NCI-H1417 treated with DMSO at 0.1 percent for 48 hours (cell line): ENCODE measurements at places on chromosomes 1 and 21.
A peak's percentile ranks its signal among the peaks of the same experiment; 100 is the strongest.

DNA sequence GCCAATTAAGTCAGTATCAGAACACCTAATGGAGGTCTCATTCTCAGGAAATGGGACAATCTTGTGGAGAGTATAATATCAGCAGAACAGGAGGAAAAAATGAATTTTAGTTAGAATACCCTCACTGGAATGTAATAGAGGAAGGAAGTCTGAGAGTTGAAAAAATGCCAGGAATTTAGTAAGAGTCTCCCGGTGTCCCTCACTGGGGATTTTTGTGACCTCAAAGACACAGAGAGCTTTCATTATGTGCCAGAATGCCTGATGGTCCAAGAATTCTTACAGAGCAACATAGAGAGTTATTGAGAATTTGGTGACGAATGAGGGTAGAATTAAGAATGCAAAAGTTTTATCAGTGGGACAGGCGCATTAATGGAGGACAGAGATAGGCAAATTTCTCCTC, 443.5 kb upstream of the B3GALT2 start:
- DNase-seq, result no peak

GRCh38 chr1:78318011-78318410, 172.8 kb upstream of the PTGFR start:
- no peak for DNase-seq

GRCh38 chr1:233490488-233490887, 123.4 kb upstream of the KCNK1 start:
- DNase-seq, result no peak

DNA sequence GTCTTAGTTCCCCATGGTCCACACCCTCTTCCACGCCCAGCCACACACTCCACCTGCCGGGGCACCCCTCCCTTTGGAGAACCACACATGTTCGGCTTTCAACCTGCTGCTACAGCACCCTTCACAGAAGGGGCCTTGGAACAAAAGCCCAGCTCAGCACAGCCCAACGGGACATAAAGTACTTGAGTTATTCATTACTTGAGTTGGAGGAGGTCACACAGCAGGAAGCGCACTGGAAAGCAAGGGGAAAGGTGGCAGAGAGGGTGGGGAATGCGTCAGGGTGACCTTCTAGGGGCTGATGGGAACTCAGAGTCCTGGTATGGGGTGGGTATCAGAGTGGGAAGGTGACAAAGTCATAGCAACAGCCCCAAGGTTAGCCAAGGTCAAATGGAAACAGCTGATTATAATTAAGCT, 3.0 kb upstream of the ATP1B1 start:
- no peak for DNase-seq

DNA sequence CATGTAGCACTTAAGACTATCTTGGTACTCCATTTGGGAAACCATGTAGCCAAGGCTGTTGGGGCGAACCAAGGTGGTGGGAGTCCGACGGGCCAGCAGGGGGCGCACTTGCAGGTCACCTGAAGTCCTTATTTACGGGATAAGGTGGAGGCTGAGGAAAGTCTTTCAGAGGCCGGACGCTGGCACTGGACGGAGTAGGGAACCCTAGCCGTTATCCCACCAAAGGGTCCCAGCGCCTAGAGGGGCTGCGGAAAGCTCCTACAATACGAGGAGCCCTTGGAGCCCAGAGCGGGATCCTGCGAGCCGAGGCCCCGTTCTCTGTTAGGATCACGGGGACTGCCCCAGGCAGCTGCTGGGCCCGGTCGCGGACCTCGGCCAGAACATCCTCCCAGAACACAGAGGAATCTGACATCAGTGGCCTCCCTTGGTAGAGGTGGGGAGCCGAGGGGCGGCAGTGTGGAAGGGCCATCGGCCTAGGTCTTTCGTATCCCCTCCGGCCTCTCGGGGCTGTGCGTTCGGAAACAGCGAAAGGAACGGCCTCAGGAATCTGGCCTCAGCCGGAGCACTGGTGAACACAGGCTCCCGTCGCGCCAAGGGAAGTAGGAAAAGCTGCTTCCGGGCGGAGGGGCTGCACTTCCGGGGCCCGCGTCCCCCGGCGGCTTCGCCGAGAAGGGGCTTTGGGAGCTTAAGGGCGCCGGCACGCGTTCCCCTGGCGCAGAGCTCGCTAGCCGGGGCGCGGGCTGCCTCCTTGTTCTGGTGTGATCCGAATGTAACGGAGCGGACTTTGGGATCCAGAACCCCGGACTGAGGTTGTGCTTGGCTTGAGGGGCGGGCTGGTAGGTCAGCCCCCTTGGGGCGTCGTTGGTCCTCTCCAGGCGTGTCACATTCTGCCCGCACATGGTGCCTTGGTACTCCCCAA, 29.9 kb upstream of the RPTN start:
- DNase-seq, result peak; percentile 26

GRCh38 chr1:164589961-164590507, 31.1 kb downstream of the PBX1 start:
- DNase-seq, result no peak

- no peak for DNase-seq
These were observed 108.0 kb downstream of the LBR start for GRCh38 chr1:225319871-225320270.

GRCh38 chr1:182350839-182351238, 40.8 kb downstream of the GLUL start:
- DNase-seq, result no peak

DNA sequence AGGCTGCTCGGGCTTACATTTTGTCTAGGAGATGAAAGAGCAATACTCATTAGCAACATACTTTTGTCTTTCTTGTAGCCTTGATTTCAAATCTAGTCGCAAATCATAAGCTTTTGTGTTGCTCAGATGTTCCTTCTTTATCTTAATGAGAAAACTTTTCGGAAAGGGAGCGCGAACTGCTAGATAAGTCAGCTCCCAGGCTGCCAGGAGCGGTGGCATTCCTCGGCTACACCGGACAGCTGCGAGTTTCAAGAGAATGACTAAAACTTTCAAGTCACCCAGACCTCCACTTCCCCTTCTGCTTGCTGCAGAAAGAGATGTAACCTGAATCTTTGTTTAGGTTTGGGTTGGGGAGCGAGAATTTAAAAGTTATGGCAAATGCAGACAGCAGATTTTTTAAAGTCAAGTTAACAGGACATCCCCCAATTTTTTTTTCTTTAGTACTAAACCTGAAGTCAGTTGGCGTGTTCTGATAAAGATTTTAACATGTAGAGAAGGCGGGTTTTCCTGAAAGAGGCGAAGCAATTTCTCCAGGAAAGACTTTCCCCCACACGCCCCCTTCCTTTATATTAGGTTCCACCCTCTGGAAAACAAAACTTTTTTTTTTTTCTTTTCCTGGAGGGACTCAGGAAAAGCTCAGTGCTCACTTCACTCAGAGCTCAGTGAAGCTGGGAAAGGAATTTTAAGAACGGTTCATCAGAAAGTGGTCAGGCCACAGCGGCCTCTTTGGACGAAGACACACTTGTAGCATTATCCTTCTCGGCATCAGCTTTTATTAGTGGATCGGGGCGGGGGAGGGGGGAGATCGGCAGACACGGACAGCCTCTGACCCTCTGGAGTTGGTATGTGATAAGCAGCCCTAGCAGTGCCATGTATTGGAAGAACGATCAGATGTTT, at the start of gene LHX8:
TSS of gene LHX8 (plus strand) at position 639 of the 897 bp plus-strand sequence. CDS start 2,227 bp downstream, outside the sequence.
- no peak for DNase-seq

DNA sequence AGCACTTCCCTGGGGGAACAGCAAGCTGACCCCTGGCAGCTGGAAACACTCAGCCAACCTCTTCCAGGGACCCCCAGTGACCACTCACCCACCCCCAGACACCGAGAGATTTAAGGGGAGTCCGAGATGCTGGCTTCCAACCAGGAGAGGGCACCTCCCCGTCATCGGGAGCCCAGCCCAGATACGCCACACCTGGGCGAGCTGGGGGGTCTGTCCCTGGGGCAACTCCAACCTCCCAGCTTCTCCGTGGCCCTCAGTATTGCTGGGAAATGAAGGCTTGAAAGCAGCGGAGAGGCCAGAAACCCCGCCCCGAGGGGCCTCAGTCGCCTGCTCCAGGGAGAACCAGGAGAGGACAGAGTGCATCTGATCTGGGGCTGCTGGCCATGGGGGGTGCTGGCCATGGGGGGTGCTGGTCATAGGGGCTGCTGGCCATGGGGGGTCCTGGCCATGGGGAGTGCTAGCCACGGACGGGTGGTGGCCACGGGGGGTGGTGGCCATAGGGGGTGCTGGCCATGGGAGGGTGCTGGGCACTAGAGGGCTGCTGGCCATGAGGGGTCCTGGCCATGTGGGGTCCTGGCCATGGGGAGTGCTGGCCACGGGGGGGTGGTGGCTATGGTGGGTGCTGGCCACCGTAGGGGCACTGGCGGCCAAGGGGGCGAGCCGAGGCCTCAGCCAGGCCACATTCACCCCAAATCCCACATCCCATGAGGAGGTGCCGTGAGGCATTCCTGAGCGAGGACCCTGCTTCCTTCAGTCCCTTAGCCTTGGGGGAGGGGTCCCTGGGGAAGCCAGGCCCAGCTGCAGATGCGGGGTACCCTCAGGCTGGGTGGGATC, 61.5 kb upstream of the TTC34 start:
- DNase-seq, result no peak

DNA sequence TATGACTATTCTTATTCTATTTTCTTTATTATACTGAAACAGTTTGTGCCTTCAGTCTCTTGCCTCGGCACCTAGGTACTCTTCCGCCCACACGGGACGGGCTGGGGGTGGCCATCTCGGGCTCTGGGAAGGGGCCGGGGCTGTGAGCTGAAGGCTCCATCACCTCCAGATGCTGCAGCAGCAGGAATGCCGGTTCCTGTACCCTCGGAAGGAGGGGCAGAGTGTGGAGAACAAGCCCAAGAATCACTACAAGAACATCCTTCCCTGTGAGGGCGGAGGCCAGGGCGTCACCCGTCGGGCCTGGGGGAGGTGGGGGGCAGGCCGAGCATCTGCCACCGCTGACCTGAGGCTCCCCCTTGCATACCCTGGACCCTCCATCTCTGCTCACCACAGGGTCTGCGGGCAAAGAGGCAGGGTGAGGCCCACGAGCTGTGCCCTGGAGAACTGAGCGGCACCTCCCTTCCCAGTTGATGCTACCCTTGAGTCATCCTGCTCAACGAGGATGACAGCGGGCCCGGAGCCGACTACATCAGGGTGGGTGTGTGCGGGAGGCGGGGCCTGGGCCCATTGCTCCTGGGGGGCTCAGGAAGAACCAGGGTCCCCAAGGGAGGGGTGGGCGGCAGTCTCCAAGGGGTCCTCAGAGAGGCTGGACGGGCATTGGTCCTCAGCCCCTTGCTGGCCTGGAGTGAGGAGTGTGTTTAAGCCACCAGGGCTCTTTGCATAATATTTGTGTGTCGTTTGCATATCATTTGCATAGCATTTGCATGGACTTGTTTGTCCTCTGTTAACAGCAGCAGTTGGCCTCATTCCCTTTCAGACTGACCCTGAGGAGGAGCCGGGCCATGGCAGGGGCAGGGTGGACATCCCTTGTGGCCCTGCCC, 7.5 kb downstream of the RNF223 start:
- DNase-seq, result no peak

GRCh38 chr1:32702599-32703478, at the start of gene SYNC:
Gene SYNC (minus strand): TSS chr1:32702770. CDS start chr1:32702660, 110 bp downstream.
- DNase-seq, result no peak

DNA sequence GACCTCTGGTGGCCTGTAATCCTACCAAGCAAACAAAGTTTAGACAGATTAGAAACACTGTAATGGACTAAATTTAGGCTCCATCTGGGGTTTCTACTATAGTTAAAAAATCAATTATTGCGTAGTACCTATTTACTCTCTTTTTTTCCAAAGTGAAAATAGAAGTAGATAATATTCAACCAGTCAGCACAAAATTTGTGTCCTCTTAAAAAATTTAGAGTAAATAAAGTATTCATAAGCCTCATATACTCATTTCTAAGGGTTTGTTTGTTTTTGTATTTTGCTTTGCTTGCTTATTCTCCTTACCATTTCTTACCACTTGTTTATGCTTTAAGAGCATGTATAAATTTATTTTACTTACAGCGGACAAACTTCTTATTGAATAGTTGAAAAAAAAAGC, 54.5 kb downstream of the NCAM2 start:
- DNase-seq, result no peak

- DNase-seq, result no peak
These were observed 17.7 kb downstream of the IRF2BP2 start for GRCh38 chr1:234592240-234592639.

- DNase-seq, result no peak
These were observed 749 bp downstream of the PCBP3 start for GRCh38 chr21:45644041-45644906.

- no peak for DNase-seq
These were observed 2.0 kb upstream of the CD101 start for GRCh38 chr1:116999596-116999995.

DNA sequence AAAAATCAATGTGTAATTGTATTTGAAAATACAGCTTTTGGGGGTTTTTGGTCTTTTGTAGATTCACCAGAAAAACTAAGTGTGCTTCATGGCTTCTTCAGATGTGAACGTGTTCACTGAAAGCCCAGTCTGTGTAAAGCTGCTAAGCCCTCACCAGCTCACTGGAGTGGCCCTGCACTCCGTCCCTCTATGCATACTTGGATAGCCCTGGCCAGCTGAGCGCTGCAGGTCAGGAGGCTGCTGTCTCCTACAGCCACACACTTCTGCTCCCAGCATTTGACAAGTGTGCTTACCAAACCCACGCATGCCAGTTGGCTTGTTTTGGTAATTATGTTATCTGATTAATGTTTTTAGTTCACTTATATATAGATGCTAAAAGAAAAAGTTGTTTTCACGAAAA, 163.5 kb downstream of the TLR5 start:
- DNase-seq, result no peak

DNA sequence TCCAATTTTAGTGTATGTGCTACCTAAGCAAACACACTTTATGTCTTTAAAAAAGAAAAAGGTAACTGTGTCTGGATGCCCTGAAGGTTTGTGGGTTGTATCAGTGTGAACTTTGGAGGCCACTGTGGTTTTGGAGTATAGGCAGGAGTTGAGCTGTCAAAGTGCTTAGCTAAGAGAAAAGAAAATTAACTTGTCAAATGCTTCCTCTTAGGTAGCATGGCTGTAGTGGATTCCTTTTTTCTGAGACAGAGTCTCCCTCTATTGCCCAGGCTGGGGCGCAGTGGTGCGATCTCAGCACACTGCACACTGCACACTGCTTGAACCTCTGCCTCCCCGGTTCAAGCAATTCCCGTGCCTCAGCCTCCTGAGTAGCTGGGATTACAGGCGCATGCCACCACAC, 11.2 kb upstream of the SLC41A1 start:
- no peak for DNase-seq

- DNase-seq, result no peak
These were observed 106.6 kb upstream of the CXADR start for GRCh38 chr21:17406202-17406601.

DNA sequence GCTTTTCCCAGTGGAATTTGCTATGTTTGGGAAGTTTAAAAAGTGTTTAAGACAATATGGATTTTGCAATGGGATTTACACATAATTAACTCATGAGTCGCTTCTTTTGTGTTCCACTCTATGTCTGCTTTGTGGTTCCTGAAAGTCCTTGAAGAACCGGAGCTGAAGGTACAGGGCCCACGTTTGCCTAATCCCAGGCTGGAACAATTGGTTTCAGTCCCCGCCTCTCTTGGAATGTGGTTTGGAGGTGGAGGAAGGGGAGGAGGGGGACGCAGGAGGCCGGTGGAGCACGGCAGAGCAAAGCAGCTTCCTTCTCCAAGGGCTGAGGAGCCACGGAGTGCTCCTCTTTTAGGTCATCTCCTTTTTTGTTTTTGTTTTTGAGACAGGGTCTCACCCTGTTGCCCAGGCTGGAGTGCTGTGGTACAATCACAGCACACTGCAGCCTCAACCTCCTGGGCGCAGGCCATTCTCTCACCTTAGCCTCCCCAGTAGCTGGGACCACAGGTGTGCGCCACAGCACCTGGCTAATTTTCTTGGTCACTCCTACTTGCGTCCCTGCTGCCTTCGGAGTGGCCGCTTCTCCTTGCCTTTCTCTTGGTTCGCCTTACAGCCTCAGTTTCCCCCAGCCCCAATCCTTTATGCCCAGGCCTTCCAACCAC, 129.5 kb upstream of the ERRFI1 start:
- no peak for DNase-seq

- DNase-seq, result no peak
These were observed 24.0 kb downstream of the MTOR start for GRCh38 chr1:11238311-11238710.
